ENCODE measurements at places on chromosomes 12 and 14. TPM values are rescaled to one million over a fixed set of nuclear protein-coding genes. Genes with fewer than 3 reads are reported as not detected.

DNA sequence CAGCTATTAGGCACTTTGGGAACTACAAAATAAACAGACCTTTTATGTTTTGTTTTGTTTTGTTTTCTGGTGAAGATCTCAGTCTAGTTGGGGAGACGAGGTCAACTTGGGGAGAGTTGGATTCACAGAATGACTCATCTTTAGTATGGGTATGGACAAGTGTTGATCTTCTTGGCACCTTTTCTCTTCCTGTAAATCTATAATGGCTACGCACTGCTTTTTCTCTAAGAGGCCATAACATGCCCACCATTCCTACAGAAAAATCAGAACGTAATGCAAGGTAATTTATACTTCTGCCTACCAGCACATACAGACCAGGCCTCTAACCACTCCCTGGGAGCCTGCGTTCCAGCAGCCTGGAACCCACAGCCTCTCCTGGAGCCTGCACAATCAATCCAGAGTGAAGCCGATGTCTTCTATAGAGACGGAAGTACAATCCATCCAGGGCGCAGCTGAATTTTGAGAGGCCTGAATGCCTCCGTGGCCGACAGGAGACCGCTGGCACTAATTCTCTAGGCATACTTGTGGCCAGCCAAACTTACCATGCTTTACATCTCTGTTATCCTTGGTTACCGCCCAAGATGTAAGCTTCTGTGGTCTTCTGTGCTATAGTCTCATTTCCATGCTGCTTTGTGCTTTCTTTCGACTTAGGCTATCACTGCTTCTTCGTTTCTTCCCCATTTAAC lies 717 bp downstream of the PPHLN1 start:
- DNase-seq: peak; percentile 30
- H3K36me3 ChIP-seq: no peaks in the 10 kb centered on the region
- peaks cover 11% of the 10 kb centered on the region for H3K4me1 ChIP-seq
- H3K27me3 ChIP-seq: no peaks in the 10 kb centered on the region
- peak overlapping the region; percentile 96 for H3K27ac ChIP-seq

Gene RPAP3
- polyA plus RNA-seq: 25.0 TPM

GRCh38 chr12:71871116-71871515 lies 31.6 kb downstream of the TBC1D15 start:
- no peak overlapping the region for H3K4me3 ChIP-seq
- H3K4me1 ChIP-seq: no peaks in the 10 kb centered on the region
- H3K27ac ChIP-seq: no peak overlapping the region
- DNase-seq: no peak

DNA sequence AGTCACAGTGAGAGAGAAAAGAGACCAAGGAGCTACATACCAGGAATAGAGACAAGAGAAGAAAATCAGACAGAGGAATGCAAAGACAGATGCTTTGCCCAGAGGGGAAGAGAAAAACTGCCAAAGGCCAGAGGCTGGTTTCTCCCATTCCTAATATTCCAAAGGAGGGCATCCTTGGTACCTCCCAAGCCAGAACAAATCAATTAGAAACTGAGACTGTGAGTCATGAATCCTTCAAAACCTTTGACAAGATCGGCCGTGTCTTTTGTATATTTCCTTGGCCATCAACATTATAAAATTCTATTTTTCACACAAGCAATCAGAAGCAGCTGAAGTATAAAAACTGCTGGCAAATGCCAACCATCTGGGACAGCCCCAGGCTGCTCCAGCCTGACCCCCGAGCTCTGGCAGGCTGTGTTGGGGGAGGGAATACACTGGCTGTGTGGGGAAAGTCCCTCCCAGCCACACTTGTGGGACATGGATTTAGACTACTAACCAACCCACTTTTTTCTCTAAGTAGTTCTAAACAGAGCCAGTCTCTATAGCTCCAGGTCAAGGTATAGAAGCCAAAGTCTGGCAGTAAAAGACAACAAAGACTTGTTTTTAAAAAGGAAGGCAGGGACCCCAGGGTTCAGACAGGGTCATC lies 13.7 kb downstream of the POMT2 start:
- peak; percentile 84 for DNase-seq
- peaks cover 40% of the 10 kb centered on the region for H3K4me1 ChIP-seq
- H3K27me3 ChIP-seq: no peaks in the 10 kb centered on the region
- H3K4me3 ChIP-seq: no peak overlapping the region

Gene SERPINA9
- not detected for polyA plus RNA-seq

Gene KRT6C
- not detected for polyA plus RNA-seq

- no peak for DNase-seq
These were observed 196.2 kb downstream of the CHST11 start for GRCh38 chr12:104652910-104653309.

DNA sequence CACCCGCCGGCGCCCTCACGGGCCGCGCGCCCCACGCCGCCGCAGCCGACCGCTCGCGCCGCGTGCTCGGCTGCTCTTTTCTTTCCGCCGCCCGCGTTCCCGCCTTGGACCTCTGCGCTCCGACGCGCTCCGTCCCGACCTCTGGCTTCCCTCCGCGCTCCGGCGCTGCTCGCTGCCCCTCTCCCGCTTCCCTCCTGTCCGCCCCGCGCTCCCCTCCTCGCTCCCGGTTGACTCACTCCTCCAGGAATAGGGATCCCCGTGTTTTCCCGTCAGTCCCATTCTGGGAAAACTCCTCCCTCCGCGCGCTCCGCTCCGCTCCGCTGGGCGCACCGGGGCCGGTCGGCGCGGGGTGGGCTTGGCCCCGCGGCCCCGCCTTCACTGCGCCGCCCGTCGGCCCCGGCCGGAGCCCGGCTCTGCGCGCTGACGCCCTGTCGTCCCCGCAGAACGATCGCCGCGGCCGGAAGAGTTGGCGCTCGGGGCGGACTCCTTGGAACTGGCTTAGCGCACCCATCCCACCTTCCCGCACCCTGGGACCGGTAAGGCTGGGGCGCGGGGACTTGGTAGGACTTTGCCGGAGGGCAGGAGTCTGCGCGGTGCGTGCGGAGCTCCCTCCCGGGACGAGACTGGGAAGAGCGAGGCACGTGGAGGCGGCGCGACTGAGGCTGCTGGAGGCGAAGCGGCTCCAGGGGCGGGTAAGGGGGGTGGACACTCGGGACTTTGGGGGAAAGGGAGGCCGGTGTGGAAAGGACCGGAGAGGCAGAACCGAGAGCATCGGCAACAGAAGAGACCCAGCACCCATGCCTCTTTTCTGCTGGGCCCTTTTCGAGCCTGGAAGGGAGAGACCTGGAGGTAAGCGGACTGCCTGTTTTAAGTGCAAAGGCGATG lies 550 bp downstream of the TEAD4 start:
- peak; percentile 56 for DNase-seq
- peaks cover 43% of the 10 kb centered on the region for H3K4me1 ChIP-seq
- peak overlapping the region; percentile 89 for H3K27ac ChIP-seq
- H3K4me3 ChIP-seq: peak overlapping the region; percentile 70

- H3K27me3 ChIP-seq: no peaks in the 10 kb centered on the region
- no peak overlapping the region for H3K27ac ChIP-seq
- no peak overlapping the region for H3K4me3 ChIP-seq
These were observed 21.7 kb downstream of the GNS start for GRCh38 chr12:64737539-64737938.

Gene NID2
- polyA plus RNA-seq: 137 TPM

- no peaks in the 10 kb centered on the region for H3K36me3 ChIP-seq
- peak; percentile 76 for DNase-seq
- no peaks in the 10 kb centered on the region for H3K4me1 ChIP-seq
- H3K27me3 ChIP-seq: peaks cover 2% of the 10 kb centered on the region
- no peak overlapping the region for H3K27ac ChIP-seq
These were observed 63.2 kb upstream of the TMX1 start for GRCh38 chr14:51176839-51177238.

DNA sequence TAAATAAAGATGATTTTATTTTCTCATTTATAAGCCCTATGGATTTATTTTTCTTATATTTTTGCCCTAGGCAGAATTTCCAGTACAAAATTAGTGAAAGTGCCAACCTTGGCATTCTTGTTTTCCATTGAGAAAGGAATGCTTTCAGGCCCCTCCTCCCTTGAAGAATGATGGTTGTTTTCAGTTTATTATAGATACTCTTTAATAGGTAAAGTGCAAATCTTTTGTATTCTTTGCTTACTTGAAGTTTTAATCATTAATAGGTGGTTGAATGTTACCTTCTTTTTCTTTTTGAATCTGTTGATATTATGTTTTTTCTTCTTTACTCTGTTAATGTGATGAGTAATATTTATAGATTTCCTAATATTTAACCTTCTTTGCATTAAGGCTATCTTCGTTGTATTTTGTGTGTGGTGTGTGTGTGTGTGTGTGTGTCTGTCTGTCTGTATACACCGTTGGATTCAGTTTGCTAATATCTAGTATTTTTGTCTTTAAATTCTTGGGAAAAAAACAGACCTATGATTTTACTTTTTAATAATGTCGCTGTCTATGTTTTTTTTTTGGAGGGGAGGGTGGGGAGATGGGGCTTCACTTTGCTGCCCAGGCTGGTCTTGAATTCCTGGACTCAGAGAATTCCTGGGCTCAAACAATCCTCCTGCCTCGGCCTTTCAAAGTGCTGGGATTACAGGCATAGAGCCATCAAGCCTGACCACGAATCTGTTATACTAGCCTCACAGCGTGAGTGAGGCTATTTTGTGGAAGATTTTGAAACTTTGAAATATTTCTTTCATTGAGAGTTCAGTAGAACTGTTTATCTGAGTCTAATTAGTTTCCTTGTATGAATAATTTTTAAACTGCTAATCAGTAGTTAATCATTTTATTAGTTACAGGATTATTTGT lies 13.5 kb downstream of the SRGAP1 start:
- no peaks in the 10 kb centered on the region for H3K36me3 ChIP-seq
- no peaks in the 10 kb centered on the region for H3K27me3 ChIP-seq
- no peak overlapping the region for H3K27ac ChIP-seq
- DNase-seq: no peak

Gene GLT8D2
- 51.0 TPM for polyA plus RNA-seq

DNA sequence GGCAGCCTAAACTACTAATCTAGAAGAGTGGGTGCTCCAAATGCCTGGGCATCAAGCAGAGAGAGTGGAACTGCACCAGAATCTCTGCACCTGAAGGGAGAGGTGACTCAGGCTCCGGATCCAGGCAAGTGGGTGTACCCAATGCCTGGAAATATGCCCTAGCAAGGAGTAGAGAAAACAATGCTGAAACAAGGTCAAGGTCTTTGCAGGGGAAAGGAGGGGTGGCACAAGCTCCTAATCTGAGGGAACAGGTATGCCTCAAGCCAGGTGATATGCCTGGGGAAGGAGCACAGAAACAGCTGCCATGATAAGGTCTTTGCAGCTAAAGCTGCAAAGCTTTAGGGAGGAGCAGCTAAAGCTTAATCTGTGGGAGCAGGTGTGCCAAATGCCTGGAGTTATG lies 136.0 kb upstream of the KITLG start:
- no peaks in the 10 kb centered on the region for H3K36me3 ChIP-seq
- H3K27me3 ChIP-seq: no peaks in the 10 kb centered on the region
- no peak overlapping the region for H3K4me3 ChIP-seq
- no peaks in the 10 kb centered on the region for H3K4me1 ChIP-seq
- DNase-seq: no peak
- no peak overlapping the region for H3K27ac ChIP-seq

DNA sequence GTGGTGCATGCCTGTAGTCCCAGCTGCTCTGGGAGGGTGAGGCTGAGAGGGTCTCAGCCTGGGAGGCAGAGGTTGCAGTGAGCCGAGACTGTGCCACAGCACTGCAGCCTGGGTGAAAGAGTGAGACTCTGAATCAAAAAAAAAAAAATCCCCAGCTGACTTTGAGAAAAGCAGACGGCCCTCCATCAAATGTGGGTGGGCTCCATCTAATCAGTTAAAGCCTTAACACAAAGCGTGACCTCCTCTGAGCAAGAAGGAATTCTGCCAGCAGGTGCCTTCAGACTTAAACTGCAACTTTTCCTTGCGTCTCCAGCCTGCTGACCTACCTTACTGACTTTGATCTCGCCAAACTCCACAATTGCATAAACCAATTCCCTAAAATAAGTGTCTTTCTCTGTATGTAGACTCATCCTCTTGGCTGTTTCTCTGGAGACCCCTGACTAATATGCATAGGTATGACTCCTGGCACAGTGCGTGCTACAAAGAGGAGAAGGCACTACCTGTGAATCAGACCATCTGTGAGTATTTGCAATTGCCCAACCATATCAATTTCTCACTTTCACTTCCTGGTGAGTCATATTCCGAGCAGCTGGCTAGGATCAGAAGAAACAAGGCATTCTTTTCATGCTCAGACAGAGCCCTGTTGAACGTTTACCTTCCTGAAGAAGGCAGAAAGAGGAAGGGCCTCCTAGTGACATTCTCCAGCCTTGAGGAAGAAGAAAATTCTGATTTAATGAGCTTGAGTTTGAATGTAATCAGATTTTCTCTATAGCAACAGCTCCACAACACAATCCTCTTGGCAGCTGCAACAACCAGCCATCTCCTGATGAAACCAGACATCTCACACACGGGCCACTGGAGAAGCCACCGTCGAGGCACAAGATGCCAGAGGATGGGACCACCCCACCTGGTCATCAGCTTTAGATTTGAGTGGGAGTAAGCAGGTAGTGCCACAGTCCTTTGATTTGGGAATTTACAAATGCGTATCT lies 54.3 kb downstream of the CLMN start:
- H3K36me3 ChIP-seq: no peaks in the 10 kb centered on the region
- peak; percentile 48 for DNase-seq
- no peak overlapping the region for H3K4me3 ChIP-seq
- H3K4me1 ChIP-seq: peaks cover 36% of the 10 kb centered on the region

Gene RAB15
- 30.7 TPM for polyA plus RNA-seq

Gene CTSG
- polyA plus RNA-seq: 0.75 TPM

Gene KIF26A
- polyA plus RNA-seq: 7.3 TPM

Gene SERPINA3
- not detected for polyA plus RNA-seq

Gene PLEKHA5
- polyA plus RNA-seq: 17.1 TPM

- H3K36me3 ChIP-seq: no peaks in the 10 kb centered on the region
- H3K4me1 ChIP-seq: no peaks in the 10 kb centered on the region
- no peaks in the 10 kb centered on the region for H3K27me3 ChIP-seq
- DNase-seq: no peak
These were observed 16.2 kb downstream of the CCDC62 start for GRCh38 chr12:122790393-122791075.

Gene KLRC4
- polyA plus RNA-seq: 0.11 TPM

- no peaks in the 10 kb centered on the region for H3K27me3 ChIP-seq
- no peaks in the 10 kb centered on the region for H3K4me1 ChIP-seq
- H3K27ac ChIP-seq: no peak overlapping the region
These were observed 49.5 kb downstream of the MYF5 start for GRCh38 chr12:80766210-80766609.

DNA sequence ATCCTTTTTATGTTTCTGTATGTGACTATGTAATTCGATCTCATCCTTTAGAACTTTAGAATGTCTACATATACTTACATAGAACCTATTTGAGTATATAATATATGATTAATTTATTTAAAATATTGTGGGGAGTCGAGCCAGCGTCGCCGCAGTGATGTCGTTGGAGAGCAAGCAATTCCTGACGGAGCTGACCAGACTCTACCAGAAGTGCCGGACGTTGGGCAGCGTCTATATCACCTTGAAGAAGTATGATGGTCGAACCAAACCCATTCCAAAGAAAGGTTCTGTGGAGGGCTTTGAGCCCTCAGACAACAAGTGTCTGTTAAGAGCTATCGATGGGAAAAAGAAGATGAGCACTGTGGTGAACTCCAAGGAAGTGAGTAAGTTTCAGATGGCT lies 6.4 kb upstream of the CD27 start:
- no peak for DNase-seq
- H3K36me3 ChIP-seq: peaks cover 4% of the 10 kb centered on the region
- H3K27me3 ChIP-seq: no peaks in the 10 kb centered on the region

- no peaks in the 10 kb centered on the region for H3K36me3 ChIP-seq
- no peak overlapping the region for H3K4me3 ChIP-seq
- H3K4me1 ChIP-seq: peaks cover 6% of the 10 kb centered on the region
- no peak overlapping the region for H3K27ac ChIP-seq
- no peaks in the 10 kb centered on the region for H3K27me3 ChIP-seq
These were observed 84.7 kb downstream of the BMP4 start for GRCh38 chr14:53871951-53872350.

All from muscle of leg (tissue), 16 donors.